ENCODE measurements at places on chromosomes 3 and 15.

DNA sequence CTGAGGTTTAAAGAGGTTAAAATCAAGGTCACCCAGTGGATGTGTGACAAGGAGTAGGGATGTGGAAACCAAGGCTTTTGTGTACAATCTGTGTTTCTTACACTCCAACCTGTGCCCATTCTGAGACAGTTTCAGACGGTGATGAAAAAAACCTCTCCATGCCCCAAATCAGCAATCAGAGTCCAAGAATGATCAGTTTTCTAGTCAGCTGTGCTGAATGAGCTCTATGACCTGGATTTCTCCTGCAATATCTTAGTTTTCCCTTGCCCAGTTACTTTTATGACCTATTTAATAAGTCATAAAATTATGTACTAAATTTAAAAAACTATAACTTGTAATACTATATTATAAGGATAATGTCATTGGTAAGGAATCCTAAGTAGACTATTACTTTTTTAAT, 37.5 kb upstream of the CBLB start:
- no peak for DNase-seq

- no peak for DNase-seq
Measured at GRCh38 chr3:185076219-185076618, 76.6 kb downstream of the C3orf70 start.

- DNase-seq, result no peak
Measured at GRCh38 chr3:40016391-40016790, 207.0 kb downstream of the MYRIP start.

- DNase-seq, result no peak
Measured at GRCh38 chr3:47578691-47579632, at the start of gene CSPG5. Gene CSPG5, minus strand, starts transcription at chr3:47578865. Its CDS starts 172 bp downstream, at chr3:47578693.

DNA sequence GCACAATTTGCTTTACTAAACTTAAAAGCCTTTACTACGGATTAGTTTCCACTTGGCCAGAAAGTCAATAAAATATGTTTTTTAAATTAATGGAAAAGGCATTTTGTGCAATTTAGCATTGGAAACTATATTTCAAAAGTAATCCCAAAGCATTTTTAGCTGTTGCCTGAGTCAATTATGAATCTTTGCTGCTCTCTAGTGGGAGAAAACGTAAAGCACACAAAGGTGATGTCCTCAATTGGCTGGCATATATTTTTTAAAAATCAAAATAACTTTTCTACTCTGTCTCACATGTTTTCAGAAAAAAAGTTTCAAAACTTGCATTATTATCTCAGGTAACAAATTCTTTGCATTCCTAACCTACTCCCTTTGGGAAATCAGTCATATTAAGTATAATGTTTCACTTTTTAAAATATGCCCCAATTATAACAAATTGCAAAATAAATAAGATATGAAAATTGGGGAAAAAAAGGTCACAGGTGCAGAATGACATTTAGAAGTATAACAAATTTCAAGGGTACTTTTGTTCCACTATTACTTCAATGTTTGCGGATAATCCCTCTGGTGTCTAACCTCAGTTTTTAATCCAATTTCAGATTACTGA, 47.2 kb upstream of the TEX55 start:
- DNase-seq, result no peak

- DNase-seq, result no peak
Measured at GRCh38 chr3:42720126-42720525, 17.5 kb upstream of the HHATL start.

All from activated naive CD4-positive, alpha-beta T cell (primary cell).